ENCODE measurements at places on chromosomes 11 and 22.

GRCh38 chr11:42762348-42762747, 549.4 kb upstream of the API5 start:
- H3K27me3 ChIP-seq: no peaks in the 10 kb centered on the region
- no peaks in the 10 kb centered on the region for H3K36me3 ChIP-seq
- H3K27ac ChIP-seq: no peak overlapping the region

DNA sequence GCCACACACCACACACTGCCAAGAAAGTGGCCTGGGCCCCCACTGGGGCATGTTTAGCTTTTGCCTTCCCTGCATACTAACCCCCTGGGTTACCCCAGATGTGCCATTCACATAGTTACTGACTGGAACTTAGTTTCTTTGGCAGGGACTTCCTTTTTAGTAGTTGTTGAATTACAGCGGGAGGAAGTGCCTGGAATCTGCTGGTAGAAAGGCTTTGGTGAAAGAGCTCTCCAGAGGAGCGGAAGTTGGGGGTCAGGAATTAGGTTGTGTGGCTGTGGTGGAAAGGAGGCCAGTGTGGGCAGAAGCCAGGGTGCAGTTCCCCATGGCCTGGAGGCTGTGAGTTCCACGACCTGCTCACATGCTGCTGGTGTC, 69.0 kb downstream of the MED15 start:
- no peak overlapping the region for H3K4me3 ChIP-seq
- H3K36me3 ChIP-seq: peaks cover 48% of the 10 kb centered on the region
- no peak for DNase-seq
- H3K27me3 ChIP-seq: no peaks in the 10 kb centered on the region
- H3K4me1 ChIP-seq: peaks cover 15% of the 10 kb centered on the region

- peaks cover 92% of the 10 kb centered on the region for H3K4me1 ChIP-seq
- peaks cover 58% of the 10 kb centered on the region for H3K36me3 ChIP-seq
- H3K27me3 ChIP-seq: no peaks in the 10 kb centered on the region
- H3K27ac ChIP-seq: no peak overlapping the region
- no peak for DNase-seq
- no peak overlapping the region for H3K4me3 ChIP-seq
These were observed 16.7 kb downstream of the CD44 start for GRCh38 chr11:35155677-35156076.

DNA sequence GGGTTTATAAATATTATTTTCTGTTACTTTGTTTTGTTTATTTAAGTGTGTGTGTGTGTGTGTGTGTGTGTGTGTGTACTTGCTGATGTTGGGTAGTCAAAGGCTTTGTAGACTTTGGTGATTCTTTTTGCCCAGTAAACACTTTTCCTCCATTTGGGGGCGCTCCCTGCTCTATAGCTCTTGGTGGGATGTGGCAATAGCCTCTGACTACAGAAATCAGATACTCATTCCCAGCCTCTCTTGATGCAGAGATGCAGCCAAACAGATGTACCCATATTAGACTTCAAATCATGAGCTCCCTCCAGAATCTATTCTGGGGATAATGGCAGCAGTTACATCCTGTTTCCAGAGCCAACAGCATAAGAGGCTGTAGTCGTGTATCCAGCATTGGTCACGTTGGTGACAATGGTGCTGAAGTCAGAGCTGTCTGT, 33.4 kb upstream of the APOL5 start:
- no peak overlapping the region for H3K27ac ChIP-seq
- H3K27me3 ChIP-seq: peaks cover 6% of the 10 kb centered on the region
- H3K4me1 ChIP-seq: no peaks in the 10 kb centered on the region
- DNase-seq: no peak
- no peak overlapping the region for H3K4me3 ChIP-seq

DNA sequence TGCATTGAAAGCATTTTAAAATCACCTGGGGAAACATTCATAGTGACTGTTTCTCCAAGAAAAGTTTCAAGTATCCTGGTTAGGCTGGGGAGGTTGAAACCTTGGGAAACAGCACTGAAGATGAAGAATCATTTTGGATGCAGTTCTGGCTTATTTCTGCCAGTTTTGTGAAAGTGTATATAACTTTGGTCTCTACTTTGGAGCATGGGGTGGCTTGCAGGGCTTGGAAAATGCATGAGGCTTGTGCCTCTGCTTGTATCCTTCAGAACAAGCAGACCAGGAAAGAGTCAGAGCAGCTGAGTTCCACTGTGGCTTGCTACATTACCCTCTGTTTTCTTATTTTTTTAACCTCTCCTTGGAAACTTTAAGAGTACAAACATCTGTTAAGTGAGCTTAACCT, 19.5 kb downstream of the SLC5A12 start:
- no peaks in the 10 kb centered on the region for H3K36me3 ChIP-seq
- DNase-seq: no peak
- H3K4me1 ChIP-seq: no peaks in the 10 kb centered on the region
- H3K27ac ChIP-seq: no peak overlapping the region
- H3K27me3 ChIP-seq: no peaks in the 10 kb centered on the region

Data from activated CD8-positive, alpha-beta memory T cell treated with anti-CD3 and anti-CD28 coated beads, Interleukin-2, amount 10 ng/mL, durations not matched to agents 7 days and 5 days (primary cell).